ENCODE measurements at places on chromosomes 13 and 19.

GRCh38 chr13:44273991-44274770 lies 99.4 kb upstream of the SERP2 start:
- no peak for DNase-seq

- no peak for DNase-seq
Observed at GRCh38 chr19:34806976-34807860, 34.2 kb upstream of the ZNF599 start.

GRCh38 chr19:12880551-12881171 lies 588 bp downstream of the DNASE2 start:
- no peak for DNase-seq

DNA sequence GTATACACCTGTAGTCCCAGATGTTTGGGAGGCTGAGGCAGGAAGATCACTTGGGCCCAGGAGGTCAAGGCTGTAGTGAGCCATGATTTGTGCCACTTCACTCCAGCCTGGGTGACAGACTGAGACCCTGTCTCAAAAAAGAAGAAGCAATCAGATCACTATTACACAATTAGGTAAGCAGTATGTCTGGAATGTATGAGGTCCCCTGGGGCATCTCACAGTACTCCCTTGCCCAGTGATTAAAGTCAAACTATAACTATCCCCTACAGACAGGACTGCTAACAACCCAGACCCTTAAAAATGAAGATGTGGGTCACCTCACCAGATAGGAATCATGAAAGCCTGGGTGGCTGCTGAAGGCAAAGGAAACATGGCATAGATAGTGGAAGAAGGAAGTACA lies 9.4 kb upstream of the PAN3 start:
- no peak for DNase-seq

- DNase-seq: no peak
Observed at GRCh38 chr13:99422586-99423220, 78.6 kb upstream of the TM9SF2 start.

DNA sequence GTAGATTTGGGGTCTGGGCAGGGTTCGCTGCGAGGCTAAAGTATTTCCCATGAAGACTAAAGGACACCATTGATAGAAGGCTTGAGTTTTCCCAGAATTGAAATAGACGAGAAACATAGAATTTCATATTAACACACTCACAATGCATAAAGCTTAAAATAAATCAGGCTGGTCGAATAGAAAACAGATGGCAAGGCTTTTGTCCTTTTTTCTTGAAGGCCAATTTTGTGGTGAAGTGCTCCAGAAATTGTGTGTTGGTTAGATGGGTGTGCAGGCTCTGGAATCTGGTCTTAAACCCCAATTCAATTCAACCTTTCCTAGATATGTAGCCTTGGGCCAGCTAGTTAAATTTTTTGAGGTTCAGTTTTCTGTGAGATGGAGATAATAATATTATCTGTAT lies 56.9 kb upstream of the LRCH1 start:
- no peak for DNase-seq

DNA sequence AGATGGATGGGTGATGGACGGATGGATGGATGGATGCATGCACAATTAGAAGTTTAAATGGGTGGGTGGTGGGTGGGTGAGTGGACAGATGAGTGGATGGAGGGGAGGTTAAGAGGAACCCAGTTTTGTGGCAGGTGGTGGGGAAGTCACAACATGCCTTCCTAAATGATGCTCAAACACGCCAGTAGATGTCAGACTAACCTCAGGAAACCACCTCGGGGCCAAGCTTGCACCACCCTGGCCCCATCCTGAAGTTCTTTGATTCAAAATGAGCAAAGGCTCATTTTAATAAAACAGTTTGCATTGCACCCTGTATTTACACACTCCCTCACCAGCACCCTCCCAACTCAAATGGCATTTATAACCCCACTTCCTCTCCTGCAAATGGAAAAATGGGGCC lies 91.4 kb upstream of the CACNA1A start:
- DNase-seq: peak; percentile 20

DNA sequence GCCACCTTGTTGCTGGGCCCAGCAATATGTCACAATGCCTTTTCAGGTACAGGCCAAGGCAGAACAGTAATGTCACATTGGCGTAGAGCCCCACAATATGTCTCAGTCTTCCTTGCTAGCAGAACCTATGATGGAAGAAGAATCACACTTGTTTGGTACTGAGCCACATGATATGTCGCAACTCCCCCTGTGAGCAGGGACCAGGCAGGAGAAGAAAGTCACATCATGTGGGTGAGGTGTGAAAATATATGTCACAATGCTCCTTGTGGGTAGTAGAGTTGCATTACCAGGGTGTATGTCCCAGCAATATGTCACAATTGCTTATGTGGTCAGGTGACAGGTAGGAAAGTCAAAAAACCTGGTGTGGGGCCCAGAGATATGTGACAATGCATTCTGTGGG lies 7.1 kb upstream of the ZNF91 start:
- no peak for DNase-seq

DNA sequence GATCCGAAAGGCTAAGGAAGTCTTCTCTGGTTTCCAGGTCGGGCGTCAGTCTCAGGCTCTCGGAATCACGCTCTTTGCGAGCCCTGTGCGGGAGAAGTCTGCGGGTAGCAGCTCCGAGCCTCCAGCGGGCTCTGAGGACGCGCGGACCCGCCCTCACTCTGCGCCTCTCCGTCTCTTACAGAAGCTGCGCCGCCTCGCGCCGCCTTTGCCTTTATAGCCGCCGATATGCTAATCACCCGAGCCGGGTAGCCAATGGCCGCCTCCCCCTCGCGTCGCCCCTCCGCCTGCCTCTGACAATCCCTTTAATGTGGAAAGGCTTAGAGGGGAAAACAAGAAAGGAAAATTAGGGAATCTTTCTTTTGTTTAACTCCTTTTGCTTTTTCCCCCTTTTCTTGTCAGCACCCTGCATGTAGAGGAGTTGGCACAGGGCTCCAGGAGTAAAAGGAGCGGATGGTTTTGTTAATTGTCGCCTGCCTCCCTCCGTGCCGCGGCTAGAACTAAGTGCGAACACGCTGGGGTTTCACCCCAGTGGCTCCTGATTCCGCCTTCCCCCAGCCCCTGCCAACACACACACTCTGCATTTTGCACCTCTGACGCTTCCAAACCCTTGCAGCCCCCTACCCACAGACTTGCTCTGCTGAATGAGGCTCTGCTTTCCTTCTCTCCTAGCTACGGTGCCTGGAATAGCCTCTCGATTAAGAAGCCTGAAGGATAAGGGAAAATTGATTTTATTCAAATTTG lies at the start of gene PCDH8:
Gene PCDH8, minus strand, starts transcription at position 186 of the 741 bp plus-strand sequence. CDS start 204 bp downstream, outside the sequence.
- no peak for DNase-seq

DNA sequence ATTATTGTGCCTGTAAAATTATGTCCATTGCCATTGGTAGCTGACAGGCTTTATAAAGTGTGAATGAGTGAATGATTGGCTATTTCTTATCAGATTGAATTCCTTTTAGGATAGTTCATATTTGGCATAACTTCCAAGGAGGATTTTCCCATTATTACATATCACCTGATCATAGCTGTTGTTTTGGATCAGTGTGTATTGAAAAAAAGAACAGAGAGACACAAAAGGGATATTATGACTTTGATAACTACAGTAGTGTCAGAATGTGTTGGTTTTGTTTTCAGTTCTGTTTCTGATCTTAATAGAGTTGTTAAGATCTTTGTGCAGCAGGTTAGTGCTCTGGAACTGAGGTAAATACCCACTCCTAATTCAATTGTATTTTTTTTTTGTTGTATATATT lies 103.8 kb downstream of the LRCH1 start:
- no peak for DNase-seq

DNA sequence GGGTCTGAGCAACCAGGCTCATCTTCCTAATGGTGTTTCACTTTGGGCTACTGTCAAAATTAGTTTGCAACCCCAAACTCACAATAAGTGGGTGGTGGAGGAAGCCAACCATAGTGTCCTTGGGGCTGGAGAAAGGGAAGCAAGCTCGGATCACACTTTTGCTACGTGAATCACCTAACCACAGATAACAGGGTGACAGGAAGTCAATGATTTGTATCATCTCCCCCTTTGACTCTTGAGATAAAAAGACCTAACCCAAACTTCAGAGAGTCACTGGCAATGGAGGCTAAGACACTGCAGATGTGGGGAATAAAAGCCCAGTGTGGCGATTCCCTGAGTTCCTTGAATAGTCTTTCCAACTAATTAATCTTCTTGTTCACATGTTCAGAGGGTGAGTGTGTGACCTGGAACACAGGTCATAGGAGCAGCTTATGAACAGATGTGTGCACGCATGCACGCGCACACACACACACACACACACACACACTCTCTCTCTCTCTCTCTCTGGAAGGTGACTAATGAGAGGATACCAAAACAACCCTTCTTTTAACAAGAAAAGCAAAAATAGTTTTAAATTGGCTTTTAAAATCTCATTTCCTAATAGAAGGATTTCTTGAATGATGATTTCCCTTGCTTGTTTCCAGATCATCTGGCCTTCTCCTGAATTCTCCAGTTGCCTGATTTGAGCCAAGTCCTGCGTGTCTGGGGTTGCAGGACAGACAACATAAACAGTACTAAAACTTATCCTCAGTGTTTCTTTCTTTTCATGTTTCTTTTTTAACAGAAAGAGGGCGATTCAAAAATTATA lies 21.2 kb upstream of the DOCK9 start:
- DNase-seq: no peak

DNA sequence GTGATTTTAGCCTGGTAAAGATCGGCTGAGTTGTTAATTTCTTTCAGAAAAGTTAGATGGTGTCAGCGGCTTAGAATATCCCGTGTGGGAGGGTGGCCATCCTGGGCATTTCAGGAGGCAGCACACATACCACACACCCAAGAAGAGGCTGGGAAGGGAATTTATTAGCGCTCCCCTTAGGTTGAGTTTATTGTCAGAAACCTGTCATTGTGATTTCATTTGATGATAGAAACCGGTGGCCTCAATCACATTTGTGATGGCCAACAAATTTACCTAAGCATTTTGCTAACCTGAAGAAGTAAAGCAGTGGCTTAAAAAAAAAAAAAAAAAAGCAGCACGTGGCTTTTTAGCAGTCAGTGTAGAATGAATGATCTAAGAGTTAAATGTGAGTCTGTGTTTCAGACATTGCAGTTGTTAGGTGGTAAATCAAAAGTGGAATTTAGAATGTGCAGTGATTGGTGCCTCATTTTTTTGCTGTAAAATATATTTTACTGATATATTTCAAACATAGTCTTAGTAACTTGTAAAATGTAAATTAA lies 2.7 kb downstream of the SIPA1L3 start:
- no peak for DNase-seq

DNA sequence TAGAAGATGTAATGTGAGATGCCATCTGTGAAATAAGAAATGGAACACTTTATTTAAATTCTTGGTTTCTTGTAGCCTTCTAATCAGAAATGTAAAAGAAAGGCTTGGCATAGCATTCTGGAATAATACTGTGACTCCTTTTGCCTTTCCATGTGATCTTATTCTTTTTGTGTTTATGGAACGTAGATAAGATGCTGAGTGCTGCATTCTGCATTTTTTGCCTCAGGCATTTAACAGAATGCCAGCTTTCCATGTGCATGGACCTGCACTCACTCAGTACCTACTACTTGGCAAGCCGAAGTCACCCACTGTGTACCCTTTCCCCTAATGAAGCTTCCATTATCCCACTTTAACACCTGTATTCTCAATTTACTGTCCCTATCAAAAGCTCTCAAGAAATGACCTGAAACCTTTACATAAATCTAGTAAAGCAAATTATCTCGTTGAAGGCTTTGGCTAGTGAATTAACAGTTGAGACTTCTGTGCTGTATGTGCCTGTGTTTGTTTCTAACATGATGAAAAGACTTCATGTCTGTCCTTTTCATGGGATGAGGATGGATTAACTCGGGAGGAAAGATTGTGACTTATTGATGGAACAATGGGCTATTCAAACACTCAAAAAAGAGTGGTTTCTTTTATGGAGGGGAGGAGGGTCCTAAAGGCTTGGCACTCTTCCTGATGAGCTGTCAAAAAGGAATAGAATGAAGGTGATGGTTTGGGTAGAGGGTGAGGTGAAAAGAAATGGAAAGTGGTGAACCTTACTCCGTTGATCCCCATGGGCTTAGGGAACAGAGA lies 44.7 kb upstream of the FRY start:
- no peak for DNase-seq

DNA sequence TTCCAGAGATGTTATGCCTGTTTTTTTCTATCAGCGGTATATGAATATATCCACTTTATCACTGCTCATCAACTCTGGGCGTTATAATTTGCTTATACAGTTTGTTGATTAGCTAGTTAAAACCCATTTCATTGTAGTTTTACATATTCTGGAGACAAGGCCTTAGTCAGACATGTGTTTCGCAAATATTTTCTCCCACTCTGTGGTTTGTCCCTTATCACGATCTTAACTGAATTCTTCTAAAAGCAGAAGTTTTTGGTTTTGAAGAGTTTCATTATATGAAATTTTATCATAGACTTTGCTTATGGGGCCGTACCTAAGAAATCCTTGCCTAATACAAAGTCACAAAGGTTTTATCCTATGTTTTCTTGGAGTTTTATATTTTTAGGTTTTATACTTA lies 84.6 kb downstream of the FRY start:
- DNase-seq: no peak

DNA sequence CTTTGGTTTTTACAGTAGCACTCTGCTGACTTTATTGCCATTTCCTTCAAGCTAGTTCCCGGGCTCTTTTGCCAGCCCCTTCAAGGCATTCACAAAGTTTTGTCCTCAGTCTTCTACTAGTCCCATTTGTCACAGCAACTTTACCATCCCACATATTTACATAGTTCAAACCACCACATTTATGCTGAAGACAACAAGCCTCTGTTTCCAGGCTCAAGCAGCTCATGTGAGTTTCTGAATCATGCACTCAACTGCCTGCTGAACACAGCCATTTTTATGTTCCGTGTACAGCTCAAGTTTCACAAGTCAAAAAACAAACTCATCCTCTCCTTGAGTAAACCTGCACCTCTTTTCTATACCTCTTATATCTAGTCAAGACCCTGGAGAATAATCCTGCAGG lies 977.0 kb upstream of the SLC10A2 start:
- no peak for DNase-seq

DNA sequence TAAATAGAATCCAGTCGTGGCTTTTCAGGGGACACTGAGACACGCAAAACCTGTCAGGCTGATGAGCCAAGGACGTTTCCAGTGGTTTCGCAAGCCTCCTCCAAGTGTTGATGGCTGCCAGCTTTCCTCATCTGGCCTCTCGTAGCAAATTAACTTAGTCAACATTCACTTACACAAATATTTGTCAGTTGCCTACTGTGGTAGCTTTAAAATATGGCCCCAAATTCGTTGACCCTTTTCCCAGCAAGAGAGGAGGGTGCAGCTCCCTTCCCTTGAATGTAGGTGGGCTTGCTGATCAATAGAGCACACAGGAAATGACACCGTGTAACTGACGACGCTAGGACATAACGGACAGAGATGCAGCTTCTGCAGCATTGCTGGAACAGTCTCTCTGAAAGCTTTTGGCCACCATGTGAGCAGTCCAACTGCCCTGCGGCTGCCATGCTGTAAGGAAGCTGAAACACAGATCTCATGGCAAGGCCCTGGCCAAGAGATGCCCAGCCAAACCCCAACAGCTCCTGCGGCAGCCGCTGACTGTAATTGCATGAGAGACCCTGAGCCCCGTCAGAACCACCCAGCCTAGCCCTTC lies 5.5 kb upstream of the RANBP3 start:
- DNase-seq: no peak

- DNase-seq: no peak
Observed at GRCh38 chr13:96998051-96998450, 3.8 kb upstream of the OXGR1 start.

- no peak for DNase-seq
Observed at GRCh38 chr13:60261432-60262351, 98.0 kb upstream of the DIAPH3 start.
